Left lobe of liver (tissue), 2 donors: ENCODE measurements at places on chromosomes 12 and 14.

DNA sequence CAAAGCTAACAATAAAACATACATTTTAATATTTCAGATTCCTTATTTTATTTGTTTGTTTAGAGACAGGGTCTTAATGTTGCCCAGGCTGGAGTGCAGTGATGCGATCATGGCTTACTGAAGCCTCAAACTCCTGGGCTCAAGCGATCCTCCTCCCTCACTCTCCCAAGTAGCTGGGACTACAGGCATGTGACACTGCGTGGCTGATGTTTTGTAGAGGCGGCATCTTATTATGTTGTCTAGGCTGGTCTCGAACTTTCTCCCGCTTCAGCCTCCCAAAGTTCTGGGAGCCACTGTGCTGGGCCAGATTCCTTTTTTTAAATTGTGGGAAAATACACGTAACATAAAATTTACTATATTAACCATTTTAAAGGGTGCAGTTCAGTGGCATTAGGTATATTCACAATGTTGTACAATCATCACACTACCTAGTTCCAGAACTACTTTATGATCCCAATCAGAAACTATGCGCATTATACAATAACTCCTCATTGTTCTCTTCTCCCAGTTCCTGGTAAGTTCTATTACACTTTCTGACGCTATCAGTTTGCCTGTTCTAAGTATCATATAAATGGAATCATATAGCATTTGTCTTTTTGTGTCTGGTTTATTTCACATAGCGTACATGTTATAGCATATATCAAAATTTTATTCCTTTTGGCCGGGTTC lies 40.3 kb downstream of the ADIPOR2 start:
- DNase-seq: no peak

DNA sequence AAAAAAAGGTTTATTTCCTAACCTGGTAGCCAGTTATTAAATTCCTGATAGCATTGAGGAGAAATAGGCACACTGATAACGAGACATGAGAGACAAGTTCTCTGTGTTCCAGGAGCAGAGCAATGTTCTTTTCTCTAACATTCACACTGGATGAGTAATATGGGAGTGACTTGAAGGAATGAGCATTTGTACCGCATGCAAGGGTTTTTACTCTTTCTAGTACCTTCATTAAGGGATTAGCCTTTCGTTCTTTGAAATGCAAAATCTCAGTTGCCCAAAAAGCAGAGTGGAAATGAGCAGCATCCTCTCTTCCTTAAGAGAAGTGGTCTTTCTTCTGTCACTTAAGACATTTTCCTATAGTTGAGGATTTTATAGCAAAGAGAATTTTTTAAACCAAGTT lies 54.7 kb downstream of the FGD4 start:
- DNase-seq: no peak

GRCh38 chr14:28656704-28657255 lies 109.8 kb upstream of the FOXG1 start:
- no peak for DNase-seq

- peak; percentile 79 for DNase-seq
Observed at GRCh38 chr14:81164167-81164774, 56.5 kb downstream of the GTF2A1 start.

DNA sequence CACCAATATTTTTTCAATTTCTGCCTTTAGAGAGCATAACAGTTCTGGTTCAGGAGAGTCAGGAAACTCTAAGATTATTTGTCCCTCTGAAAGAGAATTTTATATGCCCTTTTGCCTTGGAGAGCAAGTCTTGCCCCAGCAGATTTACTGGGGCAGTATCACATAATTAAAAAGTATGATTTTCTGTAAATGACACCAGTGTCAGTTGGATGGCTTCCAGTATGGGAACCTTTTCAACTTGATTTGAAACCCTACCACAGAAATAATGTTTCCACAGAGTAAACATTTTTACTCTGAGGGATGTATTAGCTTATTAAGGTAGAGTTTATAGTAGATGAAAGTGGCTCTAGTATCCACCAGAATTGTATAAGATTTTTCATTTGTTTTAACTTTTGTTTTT lies 15.4 kb downstream of the NOPCHAP1 start:
- no peak for DNase-seq

GRCh38 chr12:88559772-88560171 lies 20.5 kb downstream of the KITLG start:
- DNase-seq: no peak

GRCh38 chr12:19223018-19223417 lies 93.5 kb downstream of the PLEKHA5 start:
- no peak for DNase-seq

- DNase-seq: no peak
Observed at GRCh38 chr14:98290596-98290995, 981.4 kb downstream of the BCL11B start.

DNA sequence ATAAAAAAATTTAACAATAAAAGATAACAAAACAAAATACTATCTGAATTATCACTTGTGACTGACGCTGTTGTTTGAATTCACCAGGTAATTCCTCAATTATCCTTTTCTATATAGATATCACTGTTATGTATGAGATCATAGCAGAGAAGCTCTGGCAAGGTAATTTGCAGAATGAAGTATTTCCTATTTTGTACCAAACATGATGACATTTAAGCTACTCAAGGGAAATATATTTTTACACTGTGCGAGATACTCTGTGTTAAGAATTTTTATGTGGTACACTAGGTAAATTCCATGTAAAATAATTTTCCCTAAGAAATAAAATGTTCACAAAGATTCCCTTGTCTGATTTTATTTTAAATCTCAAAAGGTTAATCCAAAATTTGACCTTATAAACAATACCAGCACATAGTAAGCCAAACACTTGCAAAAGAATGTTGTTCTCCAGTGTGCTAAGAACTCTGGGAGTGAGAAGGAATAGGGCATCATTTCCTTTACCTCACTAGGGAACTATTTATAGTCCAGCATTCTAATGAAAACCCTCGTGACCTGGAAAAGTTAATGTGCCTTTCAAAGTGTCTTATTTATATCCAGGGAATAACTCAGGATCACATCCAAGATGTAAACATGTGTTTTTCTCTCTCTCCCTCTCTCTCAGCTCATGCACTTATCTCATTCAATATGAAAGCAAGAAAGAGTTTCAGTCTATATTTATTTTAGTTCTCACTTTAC lies 115.2 kb upstream of the RAP1B start:
- no peak for DNase-seq

DNA sequence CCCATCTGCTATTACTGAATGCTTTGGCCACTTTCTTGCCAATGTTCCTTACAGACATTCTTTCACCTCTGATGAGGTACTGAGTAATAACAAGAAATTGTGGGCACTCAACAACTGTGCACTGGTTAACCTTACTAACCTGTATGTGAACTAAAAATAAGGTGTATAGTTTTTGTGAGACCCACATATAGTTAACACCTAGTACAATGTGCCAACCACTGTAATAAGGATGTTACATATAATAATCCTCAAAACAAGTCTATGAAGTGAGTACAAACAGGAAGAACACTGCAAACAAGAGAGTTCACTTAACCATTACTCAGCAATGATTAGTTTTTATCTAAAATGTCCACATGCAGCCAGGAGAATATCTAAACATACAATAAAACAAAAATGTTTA lies 4.5 kb downstream of the DDHD1 start:
- DNase-seq: no peak

- DNase-seq: no peak
Observed at GRCh38 chr12:77553976-77554619, 276.6 kb upstream of the NAV3 start.

DNA sequence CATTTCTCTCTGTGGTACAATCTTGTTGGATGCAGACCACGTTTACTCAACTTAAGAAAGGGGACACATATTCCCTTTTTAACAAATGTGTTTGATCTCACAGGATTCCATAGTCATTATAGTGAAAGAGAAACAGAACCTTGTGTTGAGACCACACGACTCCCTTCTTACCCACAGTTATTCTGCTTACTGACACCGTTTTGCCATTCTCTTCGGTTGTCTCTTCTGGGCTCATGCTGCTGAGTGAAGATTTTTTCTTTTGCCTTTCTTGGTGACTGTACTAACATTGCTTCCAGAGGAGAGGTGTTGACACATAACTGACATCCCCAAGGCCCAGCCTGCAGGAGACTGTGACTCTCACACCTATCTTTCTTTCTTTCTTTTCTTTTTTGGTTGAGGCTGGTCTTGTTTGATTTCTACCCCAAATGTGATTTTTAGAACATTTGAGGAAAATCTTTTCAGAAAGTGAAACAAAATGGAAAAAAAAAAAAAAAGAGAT lies 61.2 kb upstream of the OTOGL start:
- DNase-seq: no peak

GRCh38 chr12:8033153-8034044 lies 883 bp downstream of the FOXJ2 start:
- peak; percentile 55 for DNase-seq

DNA sequence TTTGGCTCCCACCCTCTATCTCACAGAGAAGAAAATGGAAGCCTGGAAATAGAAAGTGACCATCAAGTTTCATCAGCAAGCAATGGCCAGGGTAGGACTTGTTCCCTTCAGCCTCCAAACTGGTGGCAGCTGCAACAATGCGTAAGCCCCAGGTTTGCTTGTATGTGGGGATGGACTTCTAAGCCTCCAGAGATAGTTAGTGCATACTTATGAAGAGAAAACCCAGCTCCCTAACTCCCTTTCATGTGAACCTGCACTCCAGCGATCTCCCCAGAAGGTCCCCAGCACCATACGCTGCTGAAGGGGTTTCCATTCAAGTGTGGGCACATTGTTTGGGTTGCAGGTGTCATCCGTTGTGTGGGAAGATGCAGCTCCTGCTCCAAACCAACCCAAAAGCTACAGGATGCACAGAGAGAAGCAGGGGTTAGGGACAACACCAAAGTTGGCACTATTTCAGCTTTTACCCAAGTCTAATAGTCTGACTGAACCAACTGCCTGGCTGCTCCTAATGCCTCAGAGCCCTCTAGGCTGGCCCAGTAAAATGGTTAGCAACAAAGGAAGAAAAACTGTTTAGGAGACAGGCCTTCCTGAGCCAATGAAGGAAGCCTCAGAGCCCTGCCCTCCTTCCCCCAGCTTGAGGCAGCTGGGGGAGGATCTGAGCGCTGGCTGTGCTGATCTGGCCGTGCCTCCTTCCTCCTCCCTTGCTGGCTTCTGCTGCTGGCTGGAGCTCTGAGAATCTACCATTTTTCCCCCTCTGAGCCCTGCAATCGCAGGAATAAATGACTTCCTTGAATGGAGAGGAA lies 12.3 kb downstream of the ZFP36L1 start:
- peak; percentile 55 for DNase-seq

- DNase-seq: peak; percentile 99
Observed at GRCh38 chr14:104735830-104736642, 12.0 kb downstream of the ADSS1 start.

GRCh38 chr12:96205908-96206307 lies 11.7 kb downstream of the ELK3 start:
- DNase-seq: no peak

DNA sequence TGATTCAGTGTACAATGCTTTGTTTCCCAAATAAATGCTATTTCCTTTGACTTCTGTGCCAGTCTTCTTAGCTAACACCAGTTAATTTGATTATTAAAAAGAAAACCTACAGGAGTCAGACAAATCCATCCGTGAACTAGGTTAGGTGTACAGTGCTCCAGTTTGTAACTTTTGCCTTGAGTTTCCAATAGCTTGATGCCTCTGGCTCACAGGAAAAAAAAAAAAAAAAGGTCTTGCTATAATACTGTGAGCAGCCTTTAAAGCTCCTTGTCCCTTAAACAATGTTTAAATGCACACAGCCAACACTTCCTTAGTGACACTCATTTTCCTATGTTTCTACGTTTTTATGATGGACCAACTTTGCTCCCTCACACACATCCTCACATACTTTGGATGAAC lies 71.8 kb upstream of the TMX1 start:
- DNase-seq: no peak

DNA sequence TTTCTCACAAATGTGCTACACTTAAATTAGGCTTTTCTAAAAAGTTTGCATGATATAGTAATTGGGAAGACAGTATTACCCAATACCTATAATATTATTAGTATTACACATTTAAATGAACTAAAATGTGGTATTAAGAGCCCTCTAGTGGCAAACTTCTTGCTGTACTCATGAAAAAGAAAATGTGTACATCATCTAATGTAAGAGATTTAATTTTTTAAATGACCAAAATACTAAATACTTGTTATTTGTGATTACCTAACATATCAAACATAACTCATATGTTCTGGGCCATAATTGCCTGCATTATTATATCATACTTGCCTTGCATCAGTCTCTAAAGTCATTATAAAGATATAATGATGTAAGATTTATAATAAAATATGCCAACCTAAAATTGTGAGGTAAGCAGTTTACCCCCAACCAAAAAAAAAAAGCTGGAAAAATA lies 64.2 kb downstream of the DNAI7 start:
- DNase-seq: no peak

GRCh38 chr14:100138082-100138787 lies 21.2 kb downstream of the DEGS2 start:
- DNase-seq: no peak

GRCh38 chr12:120356567-120357030 lies 12.4 kb downstream of the MSI1 start:
- peak; percentile 77 for DNase-seq

GRCh38 chr12:124764451-124764850 lies 99.2 kb downstream of the SCARB1 start:
- no peak for DNase-seq

DNA sequence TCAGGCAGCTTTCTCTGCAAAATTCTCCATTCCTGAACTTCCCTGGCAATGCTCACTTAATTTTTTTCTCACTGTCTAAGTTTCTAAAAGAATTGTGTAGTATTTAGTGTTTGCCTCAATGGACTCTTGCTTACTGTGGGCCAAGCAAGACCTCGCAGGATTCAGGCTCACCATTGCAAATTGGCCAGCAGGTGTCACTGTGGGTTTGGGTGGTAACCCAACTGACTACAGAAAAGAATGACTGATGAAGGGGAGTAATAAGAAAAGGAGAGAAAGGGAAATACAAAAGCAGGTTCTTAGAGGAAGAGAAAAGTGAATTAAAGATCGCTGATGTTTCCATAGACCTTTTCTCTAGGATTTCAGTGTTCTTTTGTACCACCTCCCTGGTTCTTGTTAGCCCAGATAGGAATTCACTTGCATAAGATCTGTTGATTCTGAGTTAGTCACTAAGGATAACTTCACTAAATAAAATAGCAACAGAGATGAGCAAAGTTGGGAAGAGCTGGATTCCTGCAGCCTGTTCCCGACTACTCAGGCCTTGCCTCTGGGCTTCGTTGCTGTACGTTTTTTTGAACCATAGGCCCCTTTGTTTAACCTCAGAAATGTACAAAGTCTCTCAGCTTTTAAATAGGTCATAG lies 386.5 kb upstream of the DDHD1 start:
- peak; percentile 65 for DNase-seq

DNA sequence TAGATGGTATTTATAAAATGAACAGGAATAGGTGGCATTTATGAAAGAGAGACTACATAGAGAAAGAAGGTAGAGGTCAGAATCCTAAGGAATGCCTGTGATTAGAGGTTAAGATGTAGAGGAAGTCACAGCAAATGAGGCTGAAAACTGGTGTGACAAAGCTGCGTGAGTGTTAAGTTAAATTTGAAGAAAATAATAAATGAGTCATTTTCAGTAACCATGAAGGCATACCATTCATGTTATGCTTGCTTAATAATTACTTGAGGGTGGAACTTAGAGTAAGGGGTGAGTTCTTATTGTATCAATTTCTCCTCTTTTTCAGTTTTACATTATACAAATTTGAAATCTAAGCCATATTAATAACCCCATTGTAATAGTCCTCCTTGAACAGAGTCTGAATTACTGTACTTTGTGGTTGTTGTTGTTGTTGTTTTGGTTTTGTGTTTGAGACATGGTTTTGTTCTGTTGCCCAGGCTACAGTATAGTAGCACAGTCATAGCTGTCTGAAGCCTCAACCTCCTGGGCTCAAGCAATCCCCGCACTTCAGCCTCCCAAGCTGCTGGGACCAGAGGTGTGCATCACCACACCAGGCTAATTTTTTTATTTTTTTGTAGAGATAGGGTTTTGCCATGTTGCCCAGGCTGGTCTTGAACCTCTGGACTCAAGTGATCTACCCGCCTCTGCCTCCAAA lies 761.5 kb downstream of the GALC start:
- no peak for DNase-seq
